ENCODE measurements at places on chromosomes 5 and 9. TPM values are rescaled to one million over a fixed set of nuclear protein-coding genes. Genes with fewer than 3 reads are reported as not detected.
A peak's percentile ranks its signal among the peaks of the same experiment; 100 is the strongest.

PTGDS gene
- 10.8 TPM for total RNA-seq

DOLPP1 gene
- total RNA-seq, result 11.6 TPM

FSTL4 gene
- total RNA-seq, result under 0.01 TPM

DNA sequence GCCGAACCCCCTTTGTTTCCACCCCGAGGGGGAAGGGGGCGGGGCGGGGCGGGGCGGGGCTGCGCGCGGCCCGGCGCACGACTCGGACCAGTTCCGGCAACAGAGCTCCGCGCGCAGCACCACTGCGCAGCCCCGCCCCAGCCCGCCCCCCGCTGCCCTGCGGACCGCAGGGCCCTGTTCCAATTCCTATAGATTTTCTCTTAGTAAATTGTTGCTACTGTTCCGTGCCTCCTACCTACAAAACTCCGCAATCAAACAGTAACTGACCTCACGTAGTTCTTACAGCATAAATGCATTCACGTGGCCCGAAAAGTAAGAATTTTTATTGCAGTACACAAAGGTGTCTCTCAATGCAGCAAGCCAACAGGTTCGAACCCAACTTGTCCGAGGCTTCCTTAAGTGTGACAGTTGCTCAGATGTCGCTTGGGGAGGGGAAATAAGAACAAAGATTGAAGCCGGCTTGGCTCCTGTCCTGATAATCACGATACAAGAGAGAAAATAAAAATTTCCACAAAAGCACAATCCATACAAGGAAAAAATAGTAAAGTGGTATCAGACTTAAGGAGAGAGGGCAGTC lies 1.2 kb upstream of the RNF38 start:
- DNase-seq, result peak; percentile 84

DNA sequence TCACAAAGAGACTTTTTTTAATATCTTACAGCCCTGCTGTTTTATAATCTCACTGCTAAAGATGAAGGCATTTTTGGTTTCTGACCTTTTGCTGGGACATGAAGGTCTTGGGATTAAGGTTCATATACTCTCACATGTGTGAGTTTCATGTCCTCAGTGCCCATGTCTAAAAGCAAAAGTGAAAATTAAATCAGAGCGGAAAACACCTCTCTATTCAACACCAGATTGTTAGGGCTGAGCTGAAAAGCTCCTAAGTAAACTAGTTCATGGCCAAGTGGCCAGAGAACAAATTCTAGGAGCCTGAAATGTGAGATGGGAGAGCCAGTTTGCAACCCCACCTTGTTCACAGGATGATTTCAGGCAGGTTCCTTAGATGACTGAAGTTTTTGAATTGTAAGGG lies 110.9 kb downstream of the GRIA1 start:
- no peak for DNase-seq

DNA sequence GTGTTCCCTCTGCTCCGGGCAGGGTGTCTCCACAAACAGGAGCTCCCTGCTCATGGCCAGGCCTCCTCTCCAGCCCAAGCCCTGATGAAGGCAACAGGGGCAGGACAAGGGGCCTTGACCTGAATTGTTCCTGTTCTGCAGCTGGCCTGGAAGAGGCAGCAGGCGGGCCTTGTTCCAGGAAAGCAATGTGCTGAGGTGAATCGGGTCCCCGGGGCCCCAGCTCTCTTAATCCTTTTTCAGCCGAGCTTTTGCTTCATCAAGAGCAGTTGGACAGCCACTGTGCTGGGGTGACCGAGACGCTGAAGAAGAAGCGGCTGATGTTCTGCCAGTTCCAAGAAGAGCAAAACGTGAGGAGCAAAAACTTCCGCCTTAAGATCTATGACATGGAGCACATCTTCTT lies 41.4 kb downstream of the CCDC180 start:
- DNase-seq, result no peak

Measured in fibroblast of villous mesenchyme (primary cell).